Activated T-cell treated with anti-CD3 and anti-CD28 coated beads for 24 hours (primary cell): ENCODE measurements at places on chromosomes 3 and 15.
A peak's percentile ranks its signal among the peaks of the same experiment; 100 is the strongest.

DNA sequence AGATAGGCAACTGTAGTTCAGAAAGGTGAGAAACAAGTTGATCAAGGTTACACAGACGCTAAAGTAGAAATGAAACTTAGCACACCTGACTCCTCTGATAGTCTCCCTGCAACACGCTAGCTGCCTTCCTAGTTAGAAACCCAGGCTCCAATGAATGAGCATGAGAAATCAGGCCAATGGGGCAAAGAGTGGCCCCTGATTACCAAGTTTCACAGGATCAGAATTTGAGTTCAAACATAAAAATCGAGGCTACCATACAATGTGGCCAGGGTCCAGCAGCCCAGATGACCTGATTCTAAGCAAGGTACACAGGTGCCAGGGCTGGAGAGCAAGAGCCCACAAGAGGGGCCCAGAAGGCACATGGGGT is 7.7 kb downstream of the PLD1 start:
- no peak for DNase-seq

DNA sequence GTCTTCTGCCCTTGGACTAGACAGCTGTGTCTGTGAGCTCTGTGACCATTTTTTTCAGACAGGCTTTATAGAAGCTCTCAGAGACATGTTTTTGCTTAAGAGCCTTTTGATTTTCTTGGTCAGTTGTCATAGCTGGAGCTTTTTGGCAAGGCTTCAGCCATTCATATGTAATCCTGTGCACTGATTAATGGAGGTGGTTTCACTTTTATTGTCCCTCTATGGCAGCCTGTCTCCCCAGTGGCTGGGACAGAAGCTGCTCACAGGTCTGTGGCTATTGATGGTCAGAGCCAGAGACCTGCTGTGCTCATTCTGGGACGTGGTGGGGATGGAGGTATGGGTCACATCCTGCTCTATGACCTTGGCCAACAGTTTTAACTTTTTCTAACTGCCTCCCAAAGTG is 226.6 kb upstream of the LRRFIP2 start:
- DNase-seq: no peak

DNA sequence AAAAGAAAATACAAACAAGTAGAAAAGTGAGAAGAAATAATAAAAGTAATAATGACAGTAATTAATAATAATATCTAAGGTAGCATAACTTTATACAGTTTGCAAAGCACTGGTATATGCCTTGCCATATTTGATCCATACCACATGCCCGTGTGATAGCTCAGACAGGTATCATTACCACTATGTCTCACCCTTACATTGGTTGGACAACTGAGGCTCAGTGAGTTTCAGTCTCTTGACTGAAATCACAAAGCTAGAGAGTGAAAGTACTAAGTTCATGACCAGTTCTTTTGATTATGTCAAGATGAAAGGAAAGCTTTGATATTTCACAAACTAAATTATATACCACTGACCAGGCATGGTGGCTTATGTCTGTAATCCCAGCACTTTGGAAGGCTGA is 408.9 kb downstream of the GAP43 start:
- no peak for DNase-seq

GRCh38 chr15:39466750-39467105 is 114.2 kb upstream of the THBS1 start:
- no peak for DNase-seq

DNA sequence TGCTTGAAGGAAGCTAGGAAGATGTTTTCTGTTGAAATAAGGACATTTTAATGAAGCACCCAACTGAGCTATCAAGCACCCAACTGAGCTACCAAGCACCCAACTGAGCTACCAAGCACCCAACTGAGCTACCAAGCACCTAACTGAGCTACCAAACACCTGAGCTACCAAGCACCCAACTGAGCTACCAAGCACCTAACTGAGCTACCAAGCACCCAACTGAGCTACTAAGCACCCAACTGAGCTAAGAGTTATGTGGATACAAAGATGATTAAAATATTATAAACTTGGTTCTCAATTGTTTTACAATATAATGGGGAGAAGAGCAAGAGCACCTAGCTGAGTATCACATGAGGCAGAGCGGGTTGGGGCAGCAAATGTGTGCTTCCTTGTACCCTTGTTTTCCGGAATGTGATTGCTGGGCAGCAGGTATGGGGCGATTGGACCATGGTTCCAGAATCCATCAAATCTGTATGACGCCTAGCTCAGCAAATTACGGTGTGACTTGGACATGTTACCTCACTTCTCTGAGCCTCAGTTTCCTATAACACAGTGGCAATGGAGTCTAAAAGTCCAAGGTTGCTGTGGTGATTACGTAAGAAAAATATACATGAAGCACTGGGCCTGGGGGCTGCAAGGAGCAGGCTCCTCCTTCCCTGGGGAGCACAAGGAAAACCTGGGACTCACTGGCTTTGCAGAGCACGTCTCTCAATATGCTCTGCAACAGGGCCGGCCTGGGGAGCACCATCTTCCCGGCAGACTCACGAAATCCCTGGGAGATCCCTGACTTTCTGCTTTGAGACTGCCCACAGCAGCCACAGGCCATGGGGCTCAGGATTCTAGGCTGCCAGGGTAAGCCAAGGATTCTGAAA is 11.3 kb downstream of the BMF start:
- no peak for DNase-seq

DNA sequence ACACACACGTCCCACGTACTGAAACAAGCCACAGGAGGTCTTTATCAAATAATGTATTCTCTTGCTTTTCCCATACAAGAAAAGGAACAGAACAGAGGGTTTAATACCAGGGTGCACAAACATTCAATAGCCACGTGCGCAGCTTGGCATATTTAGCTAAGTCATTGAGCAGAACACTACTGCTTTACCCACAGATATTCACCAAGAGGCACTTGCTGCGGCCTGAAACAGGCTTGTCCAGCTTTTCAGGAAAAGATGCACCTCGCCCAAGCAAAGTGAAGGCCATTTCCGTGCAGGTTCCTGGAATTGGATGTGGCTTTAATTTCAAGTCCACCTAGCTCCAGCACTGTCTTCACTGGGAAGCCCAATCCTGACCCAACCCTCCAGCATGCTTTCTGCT is 17.6 kb downstream of the ZDHHC3 start:
- DNase-seq: no peak

GRCh38 chr3:50637945-50638344 is 21.0 kb downstream of the MAPKAPK3 start:
- DNase-seq: no peak

- no peak for DNase-seq
Observed at GRCh38 chr15:89457086-89457485, 39.3 kb downstream of the RHCG start.

GRCh38 chr3:156676768-156677479 is 2.5 kb downstream of the TIPARP start:
- peak; percentile 27 for DNase-seq

DNA sequence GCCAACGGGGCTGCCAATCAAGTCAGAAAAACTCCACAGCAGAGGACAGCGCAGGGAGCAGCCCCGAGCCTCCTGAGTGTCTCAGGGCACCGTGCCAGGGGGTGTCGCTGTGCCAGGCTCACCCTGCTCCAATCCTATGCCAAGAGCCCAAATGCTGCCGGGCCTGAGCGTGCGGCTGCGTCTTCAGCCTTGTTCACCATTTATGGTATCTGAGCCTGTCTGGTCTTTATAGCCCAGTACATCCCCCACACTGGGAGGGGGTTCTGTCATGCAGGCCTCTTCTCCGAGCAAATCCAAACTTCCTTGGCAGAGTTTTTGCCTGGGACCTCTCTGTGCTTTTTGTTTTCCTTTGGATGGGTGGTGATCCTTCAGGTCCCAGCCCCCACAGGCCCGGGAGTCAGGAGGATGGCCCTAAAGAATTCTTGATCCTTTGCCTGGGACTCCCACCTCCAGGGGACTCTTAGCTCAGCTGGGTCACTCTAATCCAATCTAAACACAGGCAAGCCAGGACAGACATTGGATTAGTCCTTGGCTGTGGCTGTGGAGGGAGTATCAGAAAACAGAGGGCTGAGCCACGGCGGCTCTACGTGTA is 135.1 kb upstream of the HACD2 start:
- DNase-seq: no peak

GRCh38 chr3:12116870-12117269 is 41.8 kb downstream of the TIMP4 start:
- DNase-seq: no peak

- DNase-seq: no peak
Observed at GRCh38 chr15:63587527-63587926, 9.7 kb upstream of the FBXL22 start.
